ENCODE measurements at places on chromosomes 1 and 21. TPM values are rescaled to one million over a fixed set of nuclear protein-coding genes. Genes with fewer than 3 reads are reported as not detected.

DNA sequence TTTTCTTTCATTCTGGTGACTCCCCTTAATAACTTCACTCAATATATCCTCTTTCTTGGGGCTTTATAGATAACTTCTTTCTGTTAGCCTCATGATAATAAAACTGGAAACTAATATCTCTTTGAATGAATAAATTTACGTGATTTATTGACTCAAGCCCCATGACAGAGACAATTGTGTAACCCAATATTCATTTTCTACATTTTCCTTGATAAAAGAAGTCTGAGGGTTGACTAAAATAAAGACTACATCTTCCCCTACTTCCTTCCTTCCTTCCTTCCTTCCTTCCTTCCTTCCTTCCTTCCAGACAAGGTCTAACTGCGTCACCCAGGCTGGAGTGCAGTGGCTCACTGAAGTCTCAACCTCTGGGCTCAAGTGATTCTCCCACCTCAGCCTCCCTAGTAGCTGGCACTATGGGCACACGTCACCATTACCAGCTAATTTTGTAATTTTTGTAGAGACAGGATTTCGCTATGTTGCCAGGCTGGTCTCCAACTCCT, 85.1 kb downstream of the CYYR1 start:
- DNase-seq: no peak

DNA sequence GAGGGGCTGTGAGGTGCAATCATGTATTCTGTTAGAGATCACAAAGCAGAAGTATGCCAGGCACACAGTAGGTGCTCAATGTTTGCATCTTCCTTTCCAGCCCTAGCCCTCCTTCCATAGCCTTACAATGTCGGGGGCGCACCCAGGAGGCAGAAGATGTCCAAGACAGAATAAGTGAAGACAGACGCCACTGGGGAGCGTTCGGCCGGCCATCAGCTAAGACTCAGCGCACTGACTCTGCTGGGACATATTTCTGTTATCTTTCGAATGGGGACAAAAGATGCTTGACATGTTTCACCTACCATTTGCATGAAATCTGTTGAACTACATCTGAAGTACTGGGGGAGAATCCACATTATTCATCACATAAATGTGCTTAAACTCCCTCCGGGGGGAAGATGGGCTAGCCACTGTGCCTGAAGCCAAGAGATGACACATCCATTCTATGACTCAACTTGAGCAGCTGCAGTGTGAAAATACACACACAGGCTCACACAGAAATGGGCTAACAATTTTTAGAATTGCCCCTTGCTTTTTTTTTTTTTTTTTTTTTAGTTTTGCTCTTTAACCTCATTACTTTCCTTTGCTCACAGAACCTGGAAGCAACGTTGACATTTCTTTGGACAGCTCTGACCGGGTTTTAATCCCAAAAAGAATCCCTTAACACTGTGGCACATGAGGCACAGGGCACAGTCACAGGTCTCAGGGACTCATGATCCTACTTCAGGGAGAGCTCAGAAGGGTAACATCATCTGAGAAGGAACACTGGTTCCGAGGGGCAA, 7.9 kb downstream of the TIAM1 start:
- no peak for DNase-seq

The PADI3 gene
- not detected for total RNA-seq

DNA sequence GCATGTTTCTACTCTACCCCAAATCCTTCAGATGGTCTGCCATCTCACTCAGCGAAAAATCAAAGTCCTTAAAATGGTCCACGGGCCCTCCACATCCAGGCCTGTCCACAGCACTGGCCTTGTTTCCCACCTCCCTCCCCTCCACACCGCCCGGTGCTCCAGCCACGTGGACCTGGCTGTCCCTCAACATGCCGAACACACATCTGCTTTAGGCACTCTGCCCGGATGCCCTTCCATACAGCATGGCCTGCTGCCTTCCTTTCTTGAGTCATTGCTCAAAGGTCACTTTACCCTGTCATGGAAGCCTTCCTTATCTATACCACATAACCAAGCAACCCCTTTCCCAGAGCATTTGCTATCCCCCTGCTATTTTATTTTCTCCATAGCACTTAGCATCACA, 143.0 kb downstream of the DNM3 start:
- peak; percentile 30 for DNase-seq

The GCSAML gene
- not detected for total RNA-seq

DNA sequence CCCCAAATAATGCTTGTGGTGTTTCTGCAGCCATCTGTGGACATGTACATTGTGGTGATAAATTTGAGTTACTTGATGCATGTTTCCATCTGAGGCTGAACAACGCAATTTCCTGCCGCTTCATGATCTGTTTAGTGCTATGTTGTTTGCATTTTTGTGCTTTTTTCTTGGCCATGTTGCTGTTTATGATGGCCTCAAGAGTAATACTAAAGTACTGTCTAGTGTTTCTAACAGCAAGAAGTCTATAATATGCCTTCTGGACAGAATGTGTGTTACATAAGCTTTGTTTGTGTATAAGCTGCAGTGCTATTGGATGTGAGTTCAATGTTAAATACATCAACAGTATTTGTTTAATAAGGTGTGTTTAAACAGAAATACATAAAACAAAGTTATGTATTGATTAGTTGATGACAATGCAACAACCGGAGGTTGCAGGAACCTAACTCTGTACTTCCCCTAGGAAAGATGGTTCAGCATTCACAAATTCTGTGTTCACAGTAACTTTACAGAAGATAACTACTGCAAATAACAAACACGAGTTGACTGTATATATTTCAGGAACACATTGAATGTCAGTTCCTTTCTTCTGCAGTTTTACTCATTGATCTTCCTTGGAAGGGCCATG, 114.8 kb upstream of the USP24 start:
- no peak for DNase-seq

Measured in heart right ventricle (tissue), 16 donors.